ENCODE measurements at places on chromosomes 11 and 22. TPM values are rescaled to one million over a fixed set of nuclear protein-coding genes. Genes with fewer than 3 reads are reported as not detected.
A peak's percentile ranks its signal among the peaks of the same experiment; 100 is the strongest.

FOLR2 gene
- total RNA-seq: 4.5 TPM

TUB gene
- 25.7 TPM for total RNA-seq

GAL gene
- total RNA-seq: not detected

CNIH2 gene
- 2.5 TPM for total RNA-seq

DNA sequence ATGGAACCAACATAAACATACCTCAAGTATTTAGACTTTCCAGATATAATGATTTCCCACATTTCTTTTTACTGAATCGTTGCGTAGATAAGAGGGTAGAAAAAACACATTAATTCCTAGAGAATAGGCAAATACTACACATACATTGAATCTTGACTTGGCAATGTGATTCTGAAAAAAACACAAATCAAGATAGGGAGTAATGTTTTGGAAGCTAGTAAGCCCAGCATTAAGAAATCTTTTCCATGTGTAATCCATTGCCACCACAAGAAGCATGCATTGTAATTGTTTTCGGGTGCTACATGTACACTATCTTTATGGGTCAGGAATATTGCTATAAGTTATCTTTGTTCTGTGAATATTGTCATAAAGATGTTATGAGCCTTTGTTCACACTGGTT is 269.8 kb upstream of the PDGFD start:
- DNase-seq: no peak

GRCh38 chr11:12123273-12123672 is 12.9 kb downstream of the MICAL2 start:
- DNase-seq: no peak

DNA sequence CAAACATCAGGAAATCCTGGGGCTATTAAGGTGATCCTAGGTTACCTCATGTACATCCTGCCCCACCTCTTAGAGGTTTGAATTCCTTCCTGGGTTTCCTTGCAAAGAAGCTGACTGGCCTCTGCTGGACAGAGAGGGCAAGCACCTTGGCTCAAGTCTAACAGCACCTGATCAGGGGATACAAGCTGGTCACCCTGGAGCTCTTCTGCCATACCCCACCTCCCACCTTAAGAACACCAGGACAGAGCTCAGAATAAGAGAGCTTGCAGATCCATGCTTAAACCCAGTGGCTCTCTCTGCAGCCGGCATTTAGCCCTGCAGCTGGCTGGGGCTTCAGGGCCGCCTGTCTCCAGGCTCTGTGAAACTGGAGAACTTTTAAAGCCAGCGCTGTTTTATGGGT is 386.6 kb upstream of the NARS2 start:
- no peak for DNase-seq

DNA sequence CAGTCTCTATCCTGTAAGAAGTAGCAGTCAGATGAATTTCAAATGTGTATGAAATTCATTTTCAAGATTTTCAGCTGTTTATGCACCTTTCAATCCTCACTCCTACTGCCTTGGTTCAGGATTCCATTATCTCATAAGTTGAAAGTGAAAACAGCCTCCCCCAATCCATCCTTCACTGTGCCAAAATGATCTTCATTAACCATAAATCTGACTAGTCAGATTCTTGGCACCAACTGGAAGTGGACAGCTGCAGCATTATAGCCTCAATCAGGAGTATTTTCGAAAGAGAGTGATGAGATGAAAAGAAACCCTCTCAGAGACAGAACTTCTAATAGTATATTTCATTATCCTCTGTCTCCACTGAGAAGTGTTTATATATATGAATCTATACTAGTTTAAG is 365.3 kb upstream of the PDGFD start:
- DNase-seq: no peak

- DNase-seq: no peak
Observed at GRCh38 chr11:76885390-76886097, 24.8 kb downstream of the ACER3 start.

DNA sequence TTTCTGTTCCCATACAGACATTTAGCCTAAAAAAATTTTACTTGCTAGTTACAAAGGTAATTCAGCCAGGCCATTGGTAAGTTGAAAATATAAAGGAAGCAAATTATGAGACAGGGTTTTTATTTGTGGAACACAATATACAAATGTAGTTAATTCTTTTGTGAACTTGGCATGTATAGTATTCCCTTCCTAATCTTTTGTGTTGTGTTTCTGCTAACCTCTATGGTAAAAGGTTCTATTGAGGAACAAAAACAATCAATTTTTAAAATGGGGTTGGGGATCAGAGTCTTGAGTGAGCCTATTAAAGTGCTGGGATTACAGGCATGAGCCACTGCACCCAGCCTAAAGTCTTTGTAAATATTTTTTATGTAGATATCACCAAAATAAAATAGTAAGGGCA is 14.1 kb downstream of the SWAP70 start:
- no peak for DNase-seq

GRCh38 chr22:46084376-46084775 is 66.0 kb upstream of the PPARA start:
- DNase-seq: no peak

DNA sequence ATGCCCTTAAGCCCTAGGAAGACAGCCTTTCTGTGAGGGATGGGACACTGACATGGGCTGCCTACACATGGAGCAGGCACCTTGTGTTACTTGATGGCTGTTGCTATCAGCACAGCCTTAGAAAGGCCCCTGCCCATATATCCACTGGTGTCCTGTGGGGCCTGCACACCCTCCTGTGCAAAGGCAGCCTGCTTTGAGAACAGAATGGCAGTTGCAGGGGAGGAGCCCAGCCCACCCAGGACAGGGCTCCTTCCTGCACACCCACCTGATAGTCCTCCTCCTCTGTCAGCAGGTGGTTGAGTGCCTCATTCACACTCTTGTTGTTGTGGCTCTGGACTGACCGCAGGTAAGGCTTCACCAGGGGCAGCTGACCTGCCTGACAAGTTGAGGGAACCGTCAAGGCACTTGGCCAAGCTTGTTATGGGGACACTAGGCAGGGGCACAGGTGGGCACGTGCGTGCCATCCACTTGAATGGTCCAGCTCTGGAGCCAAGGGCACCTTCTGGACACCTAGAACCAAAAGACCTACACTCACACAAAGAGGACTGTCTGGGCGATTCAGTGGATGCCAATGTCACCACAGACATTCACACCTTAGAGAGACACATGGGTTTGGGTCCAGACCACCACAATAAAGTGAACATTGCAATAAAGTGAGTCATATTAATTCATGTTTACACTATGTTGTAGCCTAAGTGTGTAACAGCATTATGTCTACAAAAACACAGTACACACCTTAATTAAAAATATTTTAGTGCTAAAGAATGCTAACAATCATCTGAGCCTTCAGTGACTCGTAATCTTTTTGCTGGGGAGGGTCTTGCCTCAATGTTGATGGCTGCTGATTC is 9.4 kb upstream of the SLC25A1 start:
- DNase-seq: no peak

GRCh38 chr11:35619855-35620640 is 1.8 kb downstream of the FJX1 start:
- DNase-seq: no peak

DNA sequence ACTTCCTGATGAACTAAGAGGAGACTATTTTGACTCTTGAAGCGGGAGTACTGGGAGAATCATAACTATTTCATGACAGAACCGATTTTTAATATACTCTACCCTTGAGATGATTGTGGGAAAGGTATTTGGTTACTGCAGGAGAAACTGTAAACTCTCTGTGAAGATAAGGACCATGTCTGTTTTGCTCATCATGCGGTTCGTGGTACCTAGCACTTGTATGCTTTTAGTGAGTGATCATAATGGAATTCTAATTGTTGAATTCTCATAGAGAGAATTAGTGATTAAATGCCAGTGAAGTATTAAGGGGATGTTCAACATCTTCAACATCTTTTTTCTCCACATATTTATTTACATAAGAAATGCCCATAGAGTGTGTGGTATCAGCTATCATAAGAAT is 11.4 kb downstream of the AASDHPPT start:
- no peak for DNase-seq

DNA sequence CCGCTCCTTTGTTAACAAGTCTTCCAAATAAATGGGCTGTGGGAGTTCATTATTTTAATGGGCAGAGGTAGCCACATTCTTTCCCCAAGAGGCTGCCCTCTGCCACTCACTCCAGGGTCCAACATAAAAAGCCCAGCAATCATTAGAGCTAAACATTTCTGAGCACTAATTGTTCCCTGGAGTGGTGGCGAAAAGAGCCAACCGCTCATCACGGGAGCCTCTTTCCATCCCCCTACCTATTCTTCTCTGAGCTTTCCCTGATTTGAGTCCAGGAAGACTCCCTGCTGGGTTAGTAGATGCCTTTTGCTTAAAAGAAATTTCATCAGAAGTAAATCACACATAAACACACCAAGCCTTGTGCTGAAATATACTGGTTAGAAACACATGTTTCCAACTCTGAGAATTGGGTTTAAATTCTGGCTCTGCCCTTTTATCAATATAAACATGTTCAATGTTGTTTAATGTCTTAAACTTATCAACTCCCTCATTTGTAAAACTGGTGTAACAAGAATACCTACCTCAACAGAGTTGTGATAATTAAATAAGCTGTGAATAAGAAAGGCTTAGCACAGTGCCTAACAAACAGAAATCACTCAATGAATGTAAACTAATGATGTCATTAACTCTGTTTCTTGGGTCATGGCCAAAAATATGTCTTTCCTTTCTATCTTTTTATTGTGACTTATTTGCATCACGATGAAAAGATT is at the start of gene OR5A2:
Gene OR5A2 (minus strand): TSS at position 53 of the 707 bp plus-strand sequence. CDS start 3,460 bp downstream, outside the sequence.
- DNase-seq: no peak

GRCh38 chr11:34208266-34209135 is 103.1 kb downstream of the NAT10 start:
- DNase-seq: no peak

GRCh38 chr11:8019314-8020243 is 32.4 kb downstream of the EIF3F start:
- DNase-seq: peak; percentile 55

DNA sequence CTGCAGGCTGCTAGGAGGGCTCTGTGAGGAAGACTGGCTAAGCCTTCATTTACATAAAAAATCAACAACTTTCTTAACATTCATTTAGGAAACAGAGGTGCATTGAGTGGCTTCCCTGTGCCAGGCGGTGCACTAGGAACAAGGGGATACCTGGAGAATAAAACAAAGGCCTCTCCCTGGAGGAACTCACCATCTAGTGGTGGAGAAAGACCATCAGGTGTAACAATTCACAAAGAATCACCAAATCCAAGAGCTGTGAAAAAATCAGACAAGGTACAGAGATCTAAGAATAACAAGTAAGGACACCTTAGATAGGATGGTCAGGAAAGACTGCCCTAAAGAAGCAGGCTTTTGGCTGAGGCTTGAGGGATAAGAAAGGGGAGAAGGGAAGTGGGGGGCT is 40.3 kb downstream of the CSNK2A3 start:
- no peak for DNase-seq

DNA sequence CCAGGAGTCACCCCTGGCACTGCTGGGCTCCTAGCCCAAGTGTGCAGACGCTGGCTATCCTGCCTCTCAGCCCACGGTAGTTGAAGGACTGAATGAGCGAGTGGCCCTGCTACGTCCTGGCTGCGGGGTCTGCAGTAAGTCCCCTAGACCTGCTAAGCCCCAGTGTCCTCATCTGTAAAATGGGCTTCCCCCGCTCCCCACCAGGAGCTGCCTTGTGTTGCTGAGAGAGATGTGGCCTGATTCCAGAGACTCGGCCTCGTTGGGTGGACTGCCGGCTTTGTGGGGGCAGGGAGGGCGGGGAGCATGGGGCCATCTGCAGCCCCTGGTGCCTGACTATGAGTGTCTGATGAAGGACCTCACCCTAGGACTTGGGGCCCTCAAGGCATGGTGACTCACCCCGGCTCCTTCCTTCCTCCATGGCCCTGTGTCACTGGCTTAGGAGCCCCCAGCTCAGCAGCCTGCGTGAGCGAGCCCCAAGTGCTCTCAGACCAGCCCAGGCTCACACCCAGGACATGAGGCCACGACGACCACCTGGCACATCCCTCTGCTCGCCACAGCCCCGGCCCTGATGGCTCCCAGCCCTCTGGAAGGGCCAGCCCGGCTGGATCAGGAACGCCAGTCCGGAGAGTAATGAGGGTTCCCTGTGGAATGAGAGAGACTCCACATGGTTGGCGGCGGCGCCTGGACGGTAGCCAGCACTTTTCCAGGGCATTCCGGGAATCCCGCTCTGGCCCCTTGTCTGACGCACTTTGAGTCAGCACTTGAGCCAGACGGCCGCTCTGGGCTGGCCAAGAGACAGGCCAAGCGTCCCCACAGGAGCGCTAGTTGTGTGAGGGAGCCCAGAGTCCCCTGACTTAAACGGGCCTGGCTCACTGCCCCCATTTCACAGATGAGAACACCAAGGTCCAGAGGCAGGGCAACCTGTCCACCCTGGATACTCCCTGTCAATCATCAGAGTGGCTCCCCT is 50.5 kb upstream of the SHISAL1 start:
- DNase-seq: peak; percentile 87

DNA sequence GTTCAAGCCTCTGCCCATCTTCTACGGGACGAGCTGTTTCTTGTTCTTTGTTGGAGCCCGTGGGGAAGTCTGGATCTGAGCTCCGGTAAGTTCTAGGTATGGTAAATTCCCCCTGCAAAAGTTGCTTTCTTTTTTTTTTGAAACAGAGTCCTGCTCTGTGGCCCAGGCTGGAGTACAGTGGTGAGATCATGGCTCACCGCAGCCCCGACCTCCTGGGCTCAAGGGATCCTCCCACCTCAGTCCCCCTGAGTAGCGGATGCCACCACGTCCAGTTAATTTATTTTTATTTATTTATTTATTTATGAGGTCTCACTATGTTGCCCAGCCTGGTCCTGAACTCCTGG is 35.5 kb upstream of the MOB2 start:
- DNase-seq: no peak

DNA sequence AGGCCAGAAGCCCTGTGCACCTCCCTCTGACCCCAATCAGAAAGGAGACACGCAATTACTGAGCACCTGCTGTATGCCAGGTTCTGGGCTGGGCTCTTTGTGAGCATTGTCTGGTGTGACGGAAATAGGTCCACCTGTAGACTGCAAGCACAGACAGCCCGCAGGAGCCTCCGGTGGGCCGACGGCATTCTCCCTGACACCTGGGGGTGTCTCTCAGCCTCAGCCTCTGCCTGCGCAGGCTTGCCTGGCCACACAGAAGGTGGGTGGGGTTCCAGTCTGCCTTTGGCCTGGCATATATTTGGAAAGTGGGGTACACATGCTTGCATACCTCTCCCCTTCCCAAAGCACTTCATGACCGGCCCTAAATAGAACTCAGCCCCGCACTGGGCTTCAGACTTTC is 129.3 kb downstream of the BUD13 start:
- DNase-seq: no peak

All from ovary (tissue), 10 donors.